ENCODE measurements at places on chromosomes 1 and 21.

- DNase-seq, result no peak
These were observed 286.3 kb upstream of the C1orf105 start for GRCh38 chr1:172134087-172134731.

- no peak for DNase-seq
These were observed 47.0 kb downstream of the KIF26B start for GRCh38 chr1:245201827-245202226.

GRCh38 chr1:14027099-14027498 is 327.1 kb downstream of the PRDM2 start:
- no peak for DNase-seq

DNA sequence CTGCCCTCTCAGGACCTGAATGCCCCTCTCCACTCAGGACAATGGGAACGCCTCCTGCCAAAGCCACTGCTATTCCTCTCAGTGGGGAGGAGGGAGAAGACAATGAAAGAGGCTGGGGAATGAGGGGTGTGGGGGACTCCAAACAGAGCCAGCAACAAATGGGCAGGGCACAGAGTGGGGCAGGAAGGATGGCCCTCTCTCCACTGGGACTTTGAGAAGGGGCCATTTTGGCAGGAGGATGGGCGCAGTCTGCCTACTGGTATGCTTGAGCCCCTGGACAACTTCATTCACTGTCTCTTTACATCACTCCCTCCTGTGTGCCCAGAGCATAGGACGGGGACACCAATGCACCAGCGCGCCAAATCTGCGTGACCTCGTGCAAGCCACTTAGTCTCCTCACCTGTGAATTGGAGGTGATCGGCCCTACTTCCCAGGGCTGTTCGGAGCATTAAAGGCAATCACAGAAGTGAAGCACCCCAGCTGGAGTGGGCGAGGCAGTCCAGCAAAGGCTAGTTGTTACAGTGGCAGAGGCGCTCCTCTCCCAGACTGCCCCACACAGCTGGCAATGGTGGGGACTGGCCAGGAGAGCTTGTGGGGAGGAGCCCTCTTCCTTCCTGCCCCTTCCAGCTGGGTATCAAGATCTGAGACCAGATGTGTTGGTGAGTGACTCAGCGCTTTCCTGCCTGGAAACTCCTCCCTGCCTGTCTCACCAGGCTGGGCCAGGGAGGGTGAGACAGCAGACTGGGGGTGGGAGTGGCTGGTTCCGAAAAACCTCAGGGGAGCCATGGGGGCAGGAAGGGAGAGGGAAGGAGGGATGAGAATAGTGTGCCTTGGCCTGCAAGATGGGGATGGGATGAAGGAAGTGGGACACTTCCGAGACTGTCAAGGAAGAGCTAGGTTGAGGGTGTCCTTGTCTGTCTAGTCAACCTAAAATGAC is 22.4 kb upstream of the SYNC start:
- peak; percentile 30 for DNase-seq

DNA sequence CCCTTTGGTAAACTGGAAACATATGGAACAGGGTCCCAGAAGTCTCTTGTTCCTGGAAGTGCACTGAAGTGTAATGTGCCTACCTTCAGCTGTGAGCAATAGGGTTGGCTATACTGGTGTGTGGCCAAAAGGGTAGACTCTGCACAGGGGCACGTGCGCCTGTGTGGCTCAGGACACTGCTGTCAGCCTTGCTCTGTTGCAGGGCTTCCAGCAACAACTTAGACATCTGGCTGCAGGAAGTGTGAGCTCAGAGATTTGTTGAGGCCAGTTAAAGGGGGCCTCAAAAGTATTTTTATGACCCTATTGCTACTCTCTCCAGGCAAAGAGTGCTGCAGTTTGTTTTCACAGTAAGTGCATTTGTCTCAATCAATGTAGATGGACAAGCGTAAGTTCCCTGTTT is 7.5 kb downstream of the CTPS1 start:
- DNase-seq, result no peak

DNA sequence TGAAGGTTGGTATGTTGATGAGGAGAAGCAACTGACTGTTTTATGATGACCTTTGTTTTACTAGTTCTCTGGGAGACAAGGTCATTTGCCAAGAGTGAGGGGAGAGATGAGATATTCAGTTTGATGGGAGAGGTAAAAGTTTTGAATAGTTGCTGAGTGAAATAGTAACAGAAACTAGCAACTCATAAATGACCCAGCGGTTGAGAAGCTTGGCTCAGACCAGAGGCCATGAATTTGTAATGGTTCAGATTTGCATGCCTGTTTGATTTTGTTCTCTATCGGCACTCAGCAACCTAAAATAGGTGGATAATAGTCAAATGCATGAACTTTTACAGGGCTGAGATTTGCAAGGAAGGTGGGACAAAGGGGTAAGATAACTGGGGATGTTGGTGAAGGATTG is 6.6 kb downstream of the CCDC30 start:
- DNase-seq, result no peak

DNA sequence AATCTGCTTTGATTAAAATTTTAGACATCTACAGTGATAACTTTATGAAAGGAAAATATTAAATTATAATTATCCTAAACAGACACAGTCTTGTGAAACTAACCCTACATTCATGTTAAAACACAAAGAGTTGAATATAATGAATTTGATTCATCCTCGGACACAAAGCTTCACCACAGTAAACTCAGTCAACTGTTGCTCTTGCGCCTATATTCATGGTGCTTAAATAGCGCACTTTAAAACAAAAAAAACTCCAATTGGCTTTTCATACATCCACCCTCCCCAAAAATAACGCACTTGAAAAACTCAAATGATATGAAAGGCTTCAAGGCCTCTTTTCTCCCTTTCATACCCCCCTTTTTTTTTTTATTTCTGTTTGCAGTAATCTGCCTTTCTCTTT is 260.3 kb downstream of the FAF1 start:
- no peak for DNase-seq

- no peak for DNase-seq
These were observed at the start of gene TNNT2 for GRCh38 chr1:201377611-201378092. Gene TNNT2, minus strand, starts transcription at chr1:201377680. Its CDS starts 4,426 bp downstream, at chr1:201373254.

DNA sequence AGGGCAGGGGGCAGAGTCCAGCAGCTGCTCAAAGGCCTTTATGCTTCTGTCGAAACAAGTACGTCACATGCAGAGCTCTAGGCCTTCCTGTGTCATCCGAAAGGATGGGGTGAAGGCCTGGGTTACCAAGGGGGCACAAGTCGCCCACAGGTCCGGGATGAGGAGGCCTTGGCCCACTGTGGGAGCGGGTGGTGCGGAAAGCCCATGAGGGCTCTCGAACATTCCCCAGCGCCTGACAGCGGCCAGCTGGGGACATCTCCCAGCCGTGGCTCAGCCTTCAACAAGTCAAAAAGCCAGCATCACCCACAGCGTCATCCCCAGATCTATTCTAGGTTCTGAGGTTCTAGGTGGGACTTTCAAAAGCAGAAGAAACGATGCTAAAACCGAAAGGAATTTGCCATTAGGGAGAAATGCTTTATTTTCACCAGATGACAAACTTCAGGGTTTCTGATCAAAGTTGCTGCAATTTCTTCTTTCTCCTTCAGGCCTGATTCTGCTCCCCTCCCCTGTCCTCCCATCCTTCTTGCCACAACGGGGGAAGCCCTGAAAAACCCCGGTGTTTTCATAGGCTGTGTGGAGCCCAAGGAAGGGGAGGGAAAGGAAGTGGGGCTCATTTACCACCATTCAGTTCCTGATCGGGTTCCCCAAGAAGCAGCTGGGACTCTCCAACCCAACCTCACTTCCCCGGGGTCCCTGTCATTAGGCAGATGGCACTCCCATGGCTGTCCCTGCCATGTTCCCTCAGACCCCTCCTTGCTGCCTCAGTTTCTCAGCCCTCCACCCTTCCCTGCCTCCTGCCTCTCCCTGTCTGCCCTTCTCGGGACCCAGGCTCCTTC is 17.6 kb downstream of the GPR137B start:
- no peak for DNase-seq

DNA sequence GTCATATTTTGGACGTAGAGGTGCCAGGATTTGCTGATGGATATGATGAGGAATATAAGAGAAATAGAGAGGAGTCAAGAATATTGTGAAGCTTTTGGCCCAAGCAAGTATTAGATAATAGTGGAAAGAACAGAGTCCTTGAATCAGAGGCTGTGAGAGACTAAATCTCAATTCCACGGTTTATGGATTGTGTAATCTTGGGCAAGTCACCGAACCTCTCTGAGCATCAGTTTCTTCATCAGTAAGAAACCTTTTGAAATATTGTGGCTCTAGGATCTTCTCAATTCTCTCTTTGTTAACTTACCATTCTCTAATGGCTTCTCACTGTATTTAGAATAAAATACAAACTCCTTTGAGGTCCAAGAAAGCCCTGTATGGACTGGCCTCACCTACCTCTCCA is 77.6 kb downstream of the RPS6KA1 start:
- DNase-seq, result peak; percentile 57

GRCh38 chr1:47886141-47886540 is 111.0 kb downstream of the TRABD2B start:
- DNase-seq, result no peak

DNA sequence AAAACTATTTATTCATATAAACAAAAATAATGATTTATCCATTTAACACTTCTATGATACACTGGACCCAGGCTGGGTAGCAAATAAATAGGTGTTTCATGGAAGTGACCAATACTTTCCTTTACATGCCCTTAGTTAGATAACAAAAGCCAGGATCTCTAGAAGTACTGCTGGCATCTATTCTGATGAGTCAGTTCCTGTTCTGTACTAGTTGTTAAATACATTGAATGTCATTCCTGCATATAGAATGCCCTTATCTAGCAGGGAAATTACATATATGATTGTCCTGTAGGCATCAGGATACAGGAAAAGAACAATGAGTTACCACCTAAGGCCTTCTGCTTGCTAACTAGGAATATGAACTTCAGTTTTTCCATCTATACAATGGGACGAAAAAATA is 130.8 kb downstream of the HFM1 start:
- DNase-seq, result no peak

GRCh38 chr21:44304877-44305293 is 5.0 kb downstream of the PFKL start:
- peak; percentile 28 for DNase-seq

DNA sequence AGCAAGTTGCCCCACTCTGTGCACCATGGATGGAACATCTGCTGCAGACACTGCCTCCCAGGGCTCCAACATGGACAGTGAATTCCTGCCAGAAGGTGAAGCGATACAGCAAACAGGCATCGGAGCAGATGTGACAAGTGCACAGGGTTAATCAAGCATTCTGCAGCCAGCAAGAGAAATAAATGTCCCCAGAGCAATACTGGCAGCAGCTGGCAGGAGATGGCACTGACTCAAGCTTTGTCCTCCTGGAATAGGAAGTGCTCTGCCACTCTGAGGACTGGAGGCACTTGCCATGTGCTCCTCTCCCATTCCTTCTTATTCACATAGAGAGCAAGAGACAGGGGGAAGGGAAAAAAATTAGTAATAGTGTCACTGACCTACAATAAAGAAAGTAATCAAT is 402.7 kb upstream of the DAB1 start:
- no peak for DNase-seq

GRCh38 chr1:35555601-35556477 is 1.4 kb downstream of the KIAA0319L start:
- DNase-seq, result no peak

DNA sequence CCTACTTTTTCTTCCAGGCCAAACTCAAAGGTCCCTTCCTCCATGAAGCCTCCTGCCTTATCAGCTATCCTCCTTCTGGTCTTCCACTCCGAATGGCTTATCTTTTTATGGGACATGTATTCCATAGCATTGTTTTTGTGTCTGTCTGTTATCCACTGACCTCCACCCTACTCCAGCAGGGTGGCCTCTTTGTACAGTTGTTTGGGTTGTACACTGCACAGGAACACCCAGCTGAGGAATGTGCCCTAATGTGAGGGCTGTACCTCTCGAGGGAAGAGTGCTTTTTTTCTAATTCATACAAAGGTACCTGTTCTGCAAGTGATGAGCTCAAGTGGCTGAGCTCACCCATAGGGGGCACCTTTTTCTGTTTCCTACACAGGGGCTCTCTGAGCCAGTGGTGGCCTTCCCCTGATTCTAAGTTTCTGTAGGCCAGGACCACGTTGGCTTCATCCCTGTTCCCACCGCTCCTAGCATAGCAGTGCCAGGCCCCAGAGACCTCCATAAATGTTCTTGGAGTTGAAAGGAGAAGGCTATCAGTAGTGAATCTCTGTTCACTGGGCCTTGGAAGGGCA is 108.2 kb downstream of the FOXD2 start:
- DNase-seq, result no peak

- no peak for DNase-seq
These were observed 178.0 kb upstream of the DPT start for GRCh38 chr1:168907053-168907452.
